ENCODE measurements at places on chromosomes 13 and 19.

GRCh38 chr19:50658441-50659317, 9.4 kb downstream of the C19orf81 start:
- peaks cover 37% of the 10 kb centered on the region for H3K27me3 ChIP-seq
- peaks cover 18% of the 10 kb centered on the region for H3K4me1 ChIP-seq
- peak overlapping the region; percentile 98 for H3K27ac ChIP-seq
- peak overlapping the region; percentile 91 for H3K4me3 ChIP-seq
- no peaks in the 10 kb centered on the region for H3K36me3 ChIP-seq

DNA sequence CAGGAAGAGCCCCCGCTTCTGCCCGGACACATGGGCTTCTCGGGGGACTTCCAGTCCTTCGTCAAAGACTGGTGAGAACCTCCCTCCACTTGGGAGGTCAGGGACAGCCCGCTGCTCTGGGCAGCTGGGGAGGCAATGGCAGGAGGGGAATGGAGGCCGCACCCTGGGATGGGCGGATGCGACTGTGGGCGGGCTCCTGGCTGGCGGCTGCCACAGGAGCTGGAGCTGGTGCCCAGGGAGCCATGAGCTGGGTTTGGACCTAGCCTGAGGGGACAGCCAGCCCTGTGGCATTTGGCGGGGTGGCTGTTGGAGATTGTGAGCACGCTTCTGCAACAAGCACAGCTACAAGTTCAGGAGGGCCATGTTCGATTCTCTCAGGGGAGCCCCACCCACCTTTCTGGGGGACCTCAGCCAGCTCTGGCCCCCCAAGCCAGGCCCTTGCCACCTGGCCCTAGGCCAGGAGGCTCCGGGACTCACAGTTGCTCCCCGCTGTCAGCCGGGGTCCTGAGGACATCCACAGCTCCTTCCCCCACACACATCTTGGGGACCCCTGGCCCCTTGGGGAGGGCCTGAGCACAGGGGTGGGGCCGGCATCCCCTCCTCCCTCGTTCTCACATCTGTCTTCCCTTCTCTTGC, 3.0 kb upstream of the TGFBR3L start:
- H3K4me3 ChIP-seq: no peak overlapping the region
- peaks cover 4% of the 10 kb centered on the region for H3K4me1 ChIP-seq
- DNase-seq: no peak
- no peak overlapping the region for H3K27ac ChIP-seq
- peaks cover 16% of the 10 kb centered on the region for H3K27me3 ChIP-seq

- H3K27ac ChIP-seq: no peak overlapping the region
- no peaks in the 10 kb centered on the region for H3K36me3 ChIP-seq
- no peak for DNase-seq
- no peak overlapping the region for H3K4me3 ChIP-seq
These were observed 65.1 kb upstream of the GJB6 start for GRCh38 chr13:20297181-20297580.

- H3K27ac ChIP-seq: peak within 1 kb of the TSS; percentile 91
- H3K4me1 ChIP-seq: peaks cover 25% of the 10 kb centered on the region
- peak within 1 kb of the TSS; percentile 96 for H3K4me3 ChIP-seq
- peaks cover 27% of the 10 kb centered on the region for H3K27me3 ChIP-seq
These were observed at the start of gene POLR1G for GRCh38 chr19:45406226-45407090. Gene POLR1G, plus strand, starts transcription at chr19:45406644. Its CDS starts 53 bp downstream, at chr19:45406697.

GRCh38 chr13:107961849-107962608, 253.3 kb downstream of the LIG4 start:
- no peaks in the 10 kb centered on the region for H3K4me1 ChIP-seq
- no peaks in the 10 kb centered on the region for H3K36me3 ChIP-seq
- no peaks in the 10 kb centered on the region for H3K27me3 ChIP-seq
- H3K4me3 ChIP-seq: no peak overlapping the region
- no peak for DNase-seq

DNA sequence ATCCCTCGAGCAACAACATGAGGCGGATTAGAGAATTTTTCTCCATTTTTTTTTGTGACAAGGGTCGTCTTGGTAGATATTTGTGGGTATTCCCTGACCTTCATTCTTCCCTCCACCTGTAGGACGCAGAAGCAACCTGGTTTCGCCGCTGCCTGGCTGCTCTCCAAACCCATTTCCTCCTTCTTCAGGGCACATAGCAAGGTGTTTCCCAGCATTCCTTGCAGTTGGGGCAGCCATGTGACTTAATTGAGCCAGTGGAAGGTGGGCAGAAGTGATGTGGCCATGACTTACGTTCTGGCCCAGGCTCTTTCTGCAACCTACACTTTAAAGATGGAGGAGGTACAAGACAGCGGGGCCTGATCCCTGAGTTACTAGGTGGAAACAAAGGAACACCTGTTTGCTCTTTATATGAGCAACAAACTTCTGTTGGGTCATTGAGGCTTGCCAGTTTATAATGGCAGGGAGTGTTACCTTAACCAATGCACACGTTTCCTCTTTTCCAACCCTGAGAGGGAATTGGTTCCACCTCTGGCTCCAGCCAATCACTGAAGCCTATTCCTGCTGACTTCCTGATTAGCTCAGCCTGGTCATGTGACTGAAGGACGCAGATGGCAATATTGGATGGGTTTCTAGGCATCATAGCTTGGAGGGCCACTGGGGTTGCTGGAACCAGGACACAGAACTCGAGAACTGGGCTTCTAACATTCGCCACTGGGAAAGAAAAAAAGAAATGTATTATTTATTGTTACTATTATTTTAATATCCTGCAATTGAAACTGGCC, 30.8 kb upstream of the ZNRF4 start:
- no peaks in the 10 kb centered on the region for H3K36me3 ChIP-seq
- no peaks in the 10 kb centered on the region for H3K4me1 ChIP-seq
- no peak overlapping the region for H3K4me3 ChIP-seq
- H3K27me3 ChIP-seq: no peaks in the 10 kb centered on the region
- DNase-seq: no peak
- H3K27ac ChIP-seq: no peak overlapping the region

- no peak overlapping the region for H3K4me3 ChIP-seq
- H3K4me1 ChIP-seq: no peaks in the 10 kb centered on the region
- H3K36me3 ChIP-seq: no peaks in the 10 kb centered on the region
- H3K27me3 ChIP-seq: no peaks in the 10 kb centered on the region
- DNase-seq: no peak
- no peak overlapping the region for H3K27ac ChIP-seq
These were observed 1363.5 kb upstream of the PCDH20 start for GRCh38 chr13:62779161-62779560.

- H3K27ac ChIP-seq: peak overlapping the region; percentile 95
- DNase-seq: peak; percentile 44
- H3K4me3 ChIP-seq: peak overlapping the region; percentile 95
- H3K4me1 ChIP-seq: peaks cover 10% of the 10 kb centered on the region
- no peaks in the 10 kb centered on the region for H3K27me3 ChIP-seq
These were observed 1.1 kb downstream of the FKBP8 start for GRCh38 chr19:18541992-18542940.

DNA sequence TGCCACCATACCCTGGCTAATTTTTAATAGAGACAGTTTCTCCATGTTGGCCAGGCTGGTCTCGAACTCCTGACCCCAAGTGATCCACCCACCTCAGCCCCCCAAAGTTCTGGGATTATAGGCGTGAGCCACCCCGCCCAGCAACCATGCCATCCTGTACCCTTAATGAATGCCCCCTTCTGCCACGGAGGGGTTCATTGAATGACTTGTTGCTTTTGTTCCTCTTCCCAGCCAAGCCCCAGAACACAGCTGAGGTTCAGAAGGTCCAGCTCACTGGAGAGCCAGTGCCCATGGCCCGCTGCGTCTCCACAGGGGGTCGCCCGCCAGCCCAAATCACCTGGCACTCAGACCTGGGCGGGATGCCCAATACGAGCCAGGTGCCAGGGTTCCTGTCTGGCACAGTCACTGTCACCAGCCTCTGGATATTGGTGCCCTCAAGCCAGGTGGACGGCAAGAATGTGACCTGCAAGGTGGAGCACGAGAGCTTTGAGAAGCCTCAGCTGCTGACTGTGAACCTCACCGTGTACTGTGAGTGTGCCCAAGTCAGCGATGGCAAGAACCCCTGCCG, 6.0 kb downstream of the PVR start:
- no peak for DNase-seq
- H3K4me1 ChIP-seq: peaks cover 3% of the 10 kb centered on the region
- H3K4me3 ChIP-seq: no peak overlapping the region
- H3K27me3 ChIP-seq: peaks cover under 1% of the 10 kb centered on the region
- peaks cover 6% of the 10 kb centered on the region for H3K36me3 ChIP-seq

- no peaks in the 10 kb centered on the region for H3K36me3 ChIP-seq
- H3K4me1 ChIP-seq: no peaks in the 10 kb centered on the region
- no peak overlapping the region for H3K4me3 ChIP-seq
- H3K27ac ChIP-seq: no peak overlapping the region
- no peak for DNase-seq
These were observed 364.5 kb downstream of the DNAJC15 start for GRCh38 chr13:43387880-43388279.

GRCh38 chr13:110478405-110479214, 82.9 kb downstream of the RAB20 start:
- DNase-seq: no peak
- H3K4me1 ChIP-seq: no peaks in the 10 kb centered on the region
- H3K36me3 ChIP-seq: no peaks in the 10 kb centered on the region
- H3K27ac ChIP-seq: no peak overlapping the region

GRCh38 chr13:45108716-45109101, 11.6 kb upstream of the GTF2F2 start:
- DNase-seq: no peak
- peaks cover 8% of the 10 kb centered on the region for H3K4me1 ChIP-seq
- H3K4me3 ChIP-seq: peak overlapping the region; percentile 30
- peaks cover 5% of the 10 kb centered on the region for H3K27me3 ChIP-seq

- H3K27ac ChIP-seq: no peak overlapping the region
- DNase-seq: no peak
- no peaks in the 10 kb centered on the region for H3K4me1 ChIP-seq
- H3K4me3 ChIP-seq: no peak overlapping the region
These were observed 17.4 kb upstream of the IRS2 start for GRCh38 chr13:109803825-109804224.

DNA sequence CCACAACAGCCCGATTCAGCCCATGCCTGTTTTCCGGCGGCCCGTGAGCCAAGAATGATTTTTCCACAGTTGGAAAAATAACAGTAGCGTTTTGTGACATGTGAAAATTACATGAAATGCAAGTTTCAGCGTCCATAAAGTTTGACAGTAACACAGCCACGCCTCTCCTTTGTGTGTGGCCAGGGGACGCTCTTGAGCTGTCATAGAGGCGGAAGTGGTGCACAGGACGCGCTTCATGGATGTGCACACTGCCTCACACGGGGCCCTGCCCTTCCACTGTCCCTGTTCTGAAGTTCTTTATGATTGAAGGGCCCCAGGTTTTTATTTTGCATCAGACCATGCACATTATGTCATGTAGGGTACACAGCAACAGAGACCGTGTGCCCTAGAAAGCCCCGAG, 12.4 kb upstream of the ELAVL1 start:
- H3K27ac ChIP-seq: peak overlapping the region; percentile 64
- H3K4me3 ChIP-seq: no peak overlapping the region
- peaks cover 4% of the 10 kb centered on the region for H3K36me3 ChIP-seq
- no peaks in the 10 kb centered on the region for H3K27me3 ChIP-seq

GRCh38 chr13:34522808-34523207, 419.3 kb upstream of the NBEA start:
- no peaks in the 10 kb centered on the region for H3K27me3 ChIP-seq
- no peak overlapping the region for H3K27ac ChIP-seq
- DNase-seq: no peak
- H3K36me3 ChIP-seq: no peaks in the 10 kb centered on the region

DNA sequence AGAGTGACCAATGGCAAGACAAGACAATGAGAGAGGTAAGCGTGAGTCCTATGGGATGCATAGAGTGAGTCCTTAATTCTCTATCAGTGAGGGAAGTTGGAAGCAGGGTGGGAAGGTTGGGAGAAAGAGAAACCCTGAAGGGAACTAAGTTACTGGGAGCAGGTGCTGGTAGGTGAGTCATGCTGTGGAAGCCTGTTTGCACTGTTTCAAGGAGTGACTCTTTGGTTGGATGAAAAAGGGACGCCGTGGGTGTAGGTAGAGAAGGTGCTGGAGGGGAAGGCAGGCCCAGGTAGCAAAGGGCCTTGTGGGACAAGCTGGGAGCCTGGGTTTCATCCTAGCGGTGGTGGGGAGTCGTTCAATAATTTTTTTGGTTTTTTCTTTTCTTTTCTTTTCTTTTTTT, 21.9 kb downstream of the IGFL1 start:
- peaks cover 5% of the 10 kb centered on the region for H3K4me1 ChIP-seq
- peaks cover 85% of the 10 kb centered on the region for H3K27me3 ChIP-seq
- no peak for DNase-seq
- peak overlapping the region; percentile 19 for H3K27ac ChIP-seq
- H3K36me3 ChIP-seq: no peaks in the 10 kb centered on the region
- H3K4me3 ChIP-seq: no peak overlapping the region

DNA sequence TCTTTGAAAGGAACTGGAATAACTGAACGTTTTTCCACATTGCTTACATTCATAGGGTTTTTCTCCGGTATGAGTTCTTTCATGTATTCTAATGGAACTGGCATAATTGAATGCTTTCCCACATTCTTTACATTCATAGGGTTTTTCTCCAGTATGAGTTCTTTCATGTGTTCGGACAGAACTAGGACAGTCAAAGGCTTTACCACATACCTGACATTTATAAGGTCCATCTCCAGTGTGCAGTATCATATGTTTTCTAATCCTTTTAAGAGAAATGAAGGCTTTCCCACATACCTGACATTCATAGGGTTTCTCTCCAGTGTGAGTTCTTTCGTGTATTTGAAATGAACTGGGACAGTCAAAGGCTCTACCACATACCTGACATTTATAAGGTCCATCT, 24.7 kb downstream of the ZNF564 start:
- H3K4me3 ChIP-seq: no peak overlapping the region
- H3K4me1 ChIP-seq: no peaks in the 10 kb centered on the region
- no peak for DNase-seq
- no peaks in the 10 kb centered on the region for H3K27me3 ChIP-seq
- H3K27ac ChIP-seq: no peak overlapping the region

DNA sequence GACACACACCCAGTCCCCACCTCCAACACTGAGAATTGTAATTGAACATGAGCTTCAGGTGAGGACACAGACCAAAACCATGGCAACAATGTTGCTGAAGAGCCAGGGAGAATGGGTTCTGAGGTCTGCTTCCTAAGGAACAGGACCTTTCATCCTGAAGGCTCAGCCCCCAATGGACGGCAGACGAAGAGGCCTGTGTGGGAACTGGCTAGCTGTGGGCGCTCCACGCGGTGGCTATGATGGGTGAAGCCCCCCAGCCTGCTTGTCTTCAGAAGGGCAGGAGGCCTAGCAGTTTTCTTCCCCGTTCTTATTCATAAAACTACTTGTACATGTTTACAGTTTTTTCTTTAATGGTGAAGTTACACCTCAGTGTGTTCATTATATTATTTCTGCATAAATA, 136.1 kb upstream of the SPACA7 start:
- no peaks in the 10 kb centered on the region for H3K4me1 ChIP-seq
- H3K27ac ChIP-seq: no peak overlapping the region
- no peak for DNase-seq
- H3K27me3 ChIP-seq: peaks cover 8% of the 10 kb centered on the region
- no peaks in the 10 kb centered on the region for H3K36me3 ChIP-seq

GRCh38 chr19:16794456-16795441, 34.4 kb upstream of the SIN3B start:
- H3K27ac ChIP-seq: no peak overlapping the region
- H3K4me1 ChIP-seq: no peaks in the 10 kb centered on the region
- no peaks in the 10 kb centered on the region for H3K36me3 ChIP-seq
- no peak overlapping the region for H3K4me3 ChIP-seq

DNA sequence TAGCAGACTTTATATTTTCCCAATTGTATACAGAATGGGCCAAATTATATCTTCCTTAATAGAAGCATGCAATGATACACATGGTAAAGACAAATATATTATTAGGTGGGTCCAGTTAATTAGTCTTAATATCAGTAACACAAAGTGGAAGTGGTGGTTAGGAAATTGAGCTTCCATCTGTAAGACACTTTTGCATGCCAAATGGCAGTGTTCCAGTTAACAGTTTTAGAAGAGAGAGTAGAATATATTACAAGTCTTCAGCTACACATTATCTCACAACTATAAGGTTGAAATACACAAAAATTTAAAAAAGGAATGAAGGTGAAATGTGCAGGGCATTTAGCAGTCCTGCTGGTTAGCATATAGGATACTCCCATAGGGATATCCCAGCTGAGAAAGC, 536.5 kb downstream of the PCDH9 start:
- no peaks in the 10 kb centered on the region for H3K4me1 ChIP-seq
- no peak overlapping the region for H3K4me3 ChIP-seq
- H3K36me3 ChIP-seq: no peaks in the 10 kb centered on the region

All from activated naive CD8-positive, alpha-beta T cell treated with anti-CD3 and anti-CD28 coated beads, Interleukin-2, amount 10 ng/mL, durations not matched to agents 7 days and 5 days (primary cell).